ENCODE measurements at places on chromosomes 12 and 14. TPM values are rescaled to one million over a fixed set of nuclear protein-coding genes. Genes with fewer than 3 reads are reported as not detected.

The SDSL gene
- total RNA-seq = 5.2 TPM

The GYS2 gene
- total RNA-seq = not detected

The NID2 gene
- 259 TPM for total RNA-seq

The OTOGL gene
- total RNA-seq = under 0.01 TPM

The ACSM4 gene
- total RNA-seq = not detected

The RNF212B gene
- not detected for total RNA-seq

The NXPH4 gene
- total RNA-seq = 1.6 TPM

GRCh38 chr12:21627924-21628323 is 23.3 kb upstream of the GYS2 start:
- no peak for DNase-seq

DNA sequence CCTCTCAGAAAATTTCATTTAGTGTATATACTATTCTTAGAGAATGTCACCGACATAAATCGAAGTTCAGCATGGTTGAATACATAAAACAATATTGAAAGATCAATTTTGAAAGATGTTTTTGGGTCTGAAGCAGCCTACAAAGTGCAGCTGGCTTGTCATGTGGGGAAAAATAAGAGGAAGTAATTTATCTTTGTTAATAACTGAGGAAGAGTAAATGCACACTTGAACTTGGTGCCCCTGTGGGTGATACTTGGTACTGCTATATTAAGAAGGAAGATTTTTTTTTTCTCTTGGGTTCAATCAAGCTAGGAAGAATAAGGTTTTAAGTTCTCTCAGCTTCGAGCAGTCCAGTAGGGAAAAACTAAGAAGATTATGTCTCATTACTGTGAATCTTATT is 661.3 kb downstream of the RPL10L start:
- no peak for DNase-seq

DNA sequence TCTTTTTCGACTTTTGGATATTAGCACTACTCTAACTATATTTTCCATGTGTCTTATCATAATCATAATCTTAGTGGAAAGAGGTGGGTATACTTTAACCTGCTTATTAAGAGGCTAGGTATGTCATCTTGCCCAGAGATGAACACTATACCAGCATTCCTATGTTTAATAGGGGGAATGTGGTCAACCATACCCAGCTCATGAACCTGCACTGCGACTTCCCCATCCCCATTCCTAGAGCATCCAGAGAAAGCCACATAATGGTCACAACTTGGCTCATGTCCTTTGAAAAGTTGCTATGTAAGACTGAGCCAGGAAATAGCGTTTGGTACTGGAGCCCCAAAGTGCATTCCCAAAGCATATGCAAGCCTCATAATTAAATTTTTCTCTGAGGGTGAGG is 55.2 kb downstream of the TMCC3 start:
- no peak for DNase-seq

GRCh38 chr14:99268810-99269707 is 2.9 kb downstream of the BCL11B start:
- no peak for DNase-seq

- no peak for DNase-seq
Observed at GRCh38 chr14:69246331-69246730, 13.6 kb upstream of the GALNT16 start.

DNA sequence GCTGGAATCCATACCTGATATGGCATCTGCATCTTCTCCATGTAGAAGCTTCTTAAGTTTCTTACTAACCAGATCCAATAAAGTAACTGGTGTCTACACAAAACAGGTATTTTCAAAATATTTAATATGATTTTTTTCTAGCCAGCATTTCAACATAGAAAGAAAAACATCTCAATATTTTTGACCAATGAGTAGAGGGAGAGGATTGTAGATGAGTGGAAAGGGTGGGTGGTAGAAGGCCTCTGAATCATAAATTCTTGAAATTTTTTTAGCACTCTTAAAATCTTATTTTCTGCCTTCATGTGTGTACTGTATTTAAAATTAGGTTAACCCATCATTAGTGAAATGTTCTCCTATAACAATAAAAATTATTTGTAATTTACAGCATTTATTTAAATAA is 18.0 kb downstream of the DEPDC4 start:
- DNase-seq = no peak

DNA sequence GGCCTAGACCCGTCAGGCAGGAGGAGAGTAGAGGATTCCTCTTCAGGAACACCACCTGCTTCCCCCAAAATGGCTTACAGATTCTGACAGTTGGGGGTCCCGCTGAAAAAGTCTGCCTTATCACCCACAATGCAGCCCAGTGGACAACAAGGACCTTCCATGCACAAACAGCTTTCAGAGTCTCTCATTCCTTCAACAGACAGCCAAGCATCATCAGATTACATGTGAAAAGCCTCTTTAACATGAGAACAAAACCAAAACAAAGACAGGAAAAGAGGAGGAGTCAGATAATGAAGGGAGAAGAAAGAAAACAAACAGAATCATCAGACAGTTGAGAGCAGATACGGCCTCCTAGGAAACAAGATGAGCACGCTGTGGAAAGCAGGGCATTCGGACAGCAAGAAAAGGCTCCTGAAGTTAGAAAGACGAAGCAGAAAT is 18.3 kb downstream of the KCTD10 start:
- peak; percentile 69 for DNase-seq

- no peak for DNase-seq
Observed at GRCh38 chr14:20781803-20782202, 735 bp downstream of the RNASE6 start.

- no peak for DNase-seq
Observed at GRCh38 chr12:64808110-64808509, 16.3 kb upstream of the TBC1D30 start.

DNA sequence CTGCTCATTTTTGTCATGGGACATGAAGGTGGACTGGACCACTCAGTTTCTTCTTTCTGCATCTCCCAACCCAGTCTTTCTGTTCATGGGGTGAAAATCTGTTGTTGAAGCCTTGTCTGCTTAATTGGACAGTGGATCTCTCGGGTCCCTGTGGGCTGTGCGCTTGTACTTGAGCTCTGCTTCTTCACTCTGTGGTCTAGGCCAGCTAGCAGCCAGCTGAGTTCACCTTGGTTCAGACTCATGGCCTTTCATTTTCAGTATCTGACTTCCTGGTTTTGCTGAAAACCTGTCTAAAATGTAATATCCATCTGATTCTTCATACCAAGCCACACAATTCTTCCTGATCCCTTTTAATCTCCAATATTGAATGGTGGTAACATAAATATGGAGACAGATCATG is 117.2 kb downstream of the LRRK2 start:
- no peak for DNase-seq

DNA sequence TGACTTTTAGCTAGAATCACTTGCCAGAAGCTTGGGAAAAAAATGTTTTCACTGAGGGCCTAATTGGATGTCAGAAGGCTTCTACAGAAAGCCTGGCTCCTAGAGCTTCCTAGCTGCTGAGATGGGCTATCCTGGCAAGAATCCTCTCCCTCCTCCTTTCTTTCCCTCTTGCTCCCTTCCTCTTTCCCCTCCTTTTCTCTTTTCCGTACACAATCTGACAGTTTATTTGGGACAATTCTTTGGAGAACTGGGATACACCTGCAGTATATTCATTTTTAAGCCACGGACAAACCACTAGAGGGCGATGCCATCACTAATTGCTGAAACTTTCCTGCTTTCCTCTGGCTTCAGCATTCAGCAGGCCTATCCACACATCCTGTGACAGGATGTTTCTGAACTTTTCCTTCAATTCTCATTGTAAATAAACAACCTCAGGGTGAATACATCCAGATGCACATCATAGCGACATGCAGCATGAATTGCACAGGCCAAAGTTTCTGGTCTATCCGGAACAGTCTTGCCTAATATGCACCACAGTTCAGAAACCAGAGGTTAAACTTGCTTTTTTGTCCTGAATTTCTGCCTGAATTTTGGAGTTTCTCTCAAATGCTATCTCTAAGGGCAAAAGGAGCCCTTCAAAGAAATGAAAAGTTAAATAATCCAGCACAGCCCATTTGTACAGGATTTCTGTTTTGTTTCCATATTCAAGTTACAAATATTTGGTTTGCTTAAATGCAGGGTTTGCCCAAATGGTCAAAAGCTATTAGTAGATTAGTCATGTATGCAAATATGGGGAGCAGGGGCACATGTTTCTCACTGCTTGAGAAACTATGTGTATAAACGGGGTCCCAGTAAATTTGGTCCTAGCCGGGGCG is 142.8 kb downstream of the PAWR start:
- DNase-seq = peak; percentile 78

GRCh38 chr12:56787498-56787897 is 24.4 kb downstream of the HSD17B6 start:
- DNase-seq = no peak

DNA sequence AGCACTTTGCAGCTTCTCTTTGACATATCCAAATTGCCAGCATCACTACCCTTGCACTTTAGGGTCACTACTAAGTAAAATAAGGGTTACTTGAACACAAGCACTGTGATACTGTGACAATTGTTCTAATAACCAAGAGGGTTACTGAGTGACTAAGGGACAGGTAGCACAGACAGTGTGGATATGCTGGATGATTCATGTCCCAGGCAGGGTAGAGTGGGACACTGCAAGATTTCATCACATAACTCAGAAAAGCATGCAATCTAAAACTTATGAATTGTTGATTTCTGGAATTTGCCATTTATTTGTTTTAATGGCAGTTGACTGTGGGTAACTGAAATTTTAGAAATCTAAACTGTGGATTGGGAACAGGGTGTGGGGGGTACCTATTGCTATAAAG is 218.8 kb downstream of the KITLG start:
- no peak for DNase-seq

DNA sequence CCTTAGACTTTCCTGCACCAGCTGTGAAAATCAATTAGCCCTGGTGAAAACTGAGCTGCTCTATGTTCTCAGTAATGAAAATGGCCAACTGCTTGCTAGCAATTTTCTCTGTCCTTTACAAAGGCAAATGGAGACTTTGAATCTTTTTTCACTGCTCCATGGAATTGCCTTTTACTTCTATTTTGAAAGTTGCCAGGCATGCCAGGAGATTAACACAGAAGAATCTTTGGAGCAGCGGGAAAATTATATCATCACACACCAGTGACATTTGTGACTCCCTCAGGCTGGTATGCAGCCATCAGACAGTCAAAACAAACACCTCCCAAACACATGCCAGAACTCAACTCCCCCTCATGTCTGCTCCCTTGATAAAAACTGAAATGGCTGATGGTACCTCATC is 872.0 kb upstream of the FLRT2 start:
- DNase-seq = no peak

DNA sequence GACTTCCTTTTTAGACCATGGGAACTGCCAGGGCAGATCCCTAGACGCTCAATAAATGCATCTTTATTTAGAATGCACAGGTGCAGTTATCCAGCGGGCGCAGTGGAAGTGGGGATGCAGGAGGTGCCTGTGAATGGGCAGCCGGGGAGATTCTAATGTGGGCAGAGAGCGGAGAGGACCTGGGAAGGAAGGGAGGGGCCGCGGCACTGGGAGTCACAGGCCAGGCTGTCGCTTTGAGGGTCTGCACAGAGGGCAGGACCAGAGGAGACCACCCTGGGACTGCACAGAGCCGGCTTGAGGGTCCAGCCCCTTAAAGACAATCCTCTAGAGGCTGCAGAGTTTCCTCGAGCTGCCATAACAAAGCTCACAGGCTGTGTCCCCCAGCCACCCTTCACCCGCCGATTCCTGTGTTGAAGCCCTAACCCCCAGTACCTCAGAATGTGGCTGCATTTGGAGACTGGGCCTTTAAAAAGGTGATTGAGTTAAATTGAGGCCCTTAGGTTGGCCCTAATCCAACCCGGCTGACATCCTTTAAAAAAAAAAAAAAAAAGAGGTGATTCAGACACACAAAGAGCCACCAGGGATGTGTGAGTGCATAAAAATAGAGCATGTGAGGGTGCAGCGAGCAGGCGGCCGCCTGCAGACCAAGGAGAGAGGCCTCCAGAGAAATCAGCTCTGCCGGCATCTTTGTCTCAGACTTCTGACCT is 44.4 kb upstream of the PPP2R5C start:
- DNase-seq = no peak

DNA sequence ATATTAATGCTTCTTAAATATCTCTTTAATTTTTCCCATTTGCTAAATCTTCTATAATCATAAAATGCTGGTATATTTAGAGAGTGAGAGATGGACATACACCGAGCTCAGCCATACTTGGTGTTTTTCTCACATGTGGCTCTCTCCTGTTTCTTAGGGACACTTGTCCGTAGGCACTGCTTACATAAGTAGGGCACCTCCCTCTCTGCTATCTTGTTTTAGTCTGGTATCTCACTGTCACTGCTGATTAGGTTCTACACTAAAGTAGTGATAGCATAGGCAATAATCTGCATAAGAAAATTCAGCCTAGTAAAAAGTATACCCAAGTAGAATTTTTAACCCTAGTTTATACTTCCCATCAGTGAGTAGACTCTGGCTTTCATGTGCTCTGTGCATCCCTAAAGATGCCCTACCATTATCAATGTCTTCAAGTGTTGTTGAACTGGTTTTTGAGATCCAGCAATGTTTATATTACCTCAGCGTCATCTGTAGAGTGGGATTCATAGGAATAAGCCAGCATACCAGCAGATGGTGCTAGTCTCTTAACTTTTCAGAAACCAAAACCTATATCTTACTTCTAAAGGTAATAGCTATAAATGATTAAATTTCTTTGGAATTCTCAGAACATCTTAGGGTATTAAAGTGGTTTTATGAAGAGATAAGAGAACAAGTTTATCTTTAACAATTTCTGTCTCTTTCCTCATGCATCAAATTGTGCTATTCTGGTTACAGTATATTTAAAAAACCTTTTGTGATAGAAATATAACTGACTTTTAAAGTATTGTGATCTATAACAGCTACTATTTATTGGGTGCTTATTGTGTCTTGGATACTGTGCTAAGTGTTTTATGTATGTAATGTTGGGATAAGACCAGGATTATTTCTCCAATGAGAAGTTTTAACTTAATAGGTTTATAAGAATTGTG is 32.9 kb downstream of the ARID2 start:
- DNase-seq = peak; percentile 73

DNA sequence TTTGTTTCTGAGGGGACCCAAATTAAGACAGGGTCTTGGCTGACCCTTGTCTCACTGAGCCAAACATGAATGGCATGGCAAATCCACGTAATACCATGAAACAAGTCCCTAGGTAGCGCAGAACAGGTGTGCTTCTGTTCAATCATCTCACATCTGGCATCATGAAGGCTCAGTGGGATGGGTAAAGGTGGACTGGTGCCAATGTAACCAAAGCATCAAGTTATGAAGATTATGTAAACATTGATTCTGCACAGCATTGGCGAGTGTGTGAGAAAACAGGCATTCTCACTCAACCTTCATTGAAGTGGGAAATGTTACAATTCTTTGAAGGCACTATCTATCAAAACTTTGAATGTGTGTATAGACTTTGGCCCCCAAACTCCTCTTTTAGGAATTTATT is 41.9 kb downstream of the PTGER2 start:
- DNase-seq = no peak

- DNase-seq = no peak
Observed at GRCh38 chr12:44708218-44708617, 167.9 kb downstream of the NELL2 start.
